Stimulated activated CD4-positive, alpha-beta T cell treated with anti-CD3 and anti-CD28 coated beads, Interleukin-12 subunit alpha, Interleukin-12 subunit beta, amount 100 ng/mL, for 24 hours (primary cell): ENCODE measurements at places on chromosomes 4 and X.

GRCh38 chr4:177441061-177441802 lies 1.0 kb downstream of the AGA start:
- DNase-seq = no peak

GRCh38 chrX:5042563-5042962 lies 1186.1 kb downstream of the NLGN4X start:
- no peak for DNase-seq

DNA sequence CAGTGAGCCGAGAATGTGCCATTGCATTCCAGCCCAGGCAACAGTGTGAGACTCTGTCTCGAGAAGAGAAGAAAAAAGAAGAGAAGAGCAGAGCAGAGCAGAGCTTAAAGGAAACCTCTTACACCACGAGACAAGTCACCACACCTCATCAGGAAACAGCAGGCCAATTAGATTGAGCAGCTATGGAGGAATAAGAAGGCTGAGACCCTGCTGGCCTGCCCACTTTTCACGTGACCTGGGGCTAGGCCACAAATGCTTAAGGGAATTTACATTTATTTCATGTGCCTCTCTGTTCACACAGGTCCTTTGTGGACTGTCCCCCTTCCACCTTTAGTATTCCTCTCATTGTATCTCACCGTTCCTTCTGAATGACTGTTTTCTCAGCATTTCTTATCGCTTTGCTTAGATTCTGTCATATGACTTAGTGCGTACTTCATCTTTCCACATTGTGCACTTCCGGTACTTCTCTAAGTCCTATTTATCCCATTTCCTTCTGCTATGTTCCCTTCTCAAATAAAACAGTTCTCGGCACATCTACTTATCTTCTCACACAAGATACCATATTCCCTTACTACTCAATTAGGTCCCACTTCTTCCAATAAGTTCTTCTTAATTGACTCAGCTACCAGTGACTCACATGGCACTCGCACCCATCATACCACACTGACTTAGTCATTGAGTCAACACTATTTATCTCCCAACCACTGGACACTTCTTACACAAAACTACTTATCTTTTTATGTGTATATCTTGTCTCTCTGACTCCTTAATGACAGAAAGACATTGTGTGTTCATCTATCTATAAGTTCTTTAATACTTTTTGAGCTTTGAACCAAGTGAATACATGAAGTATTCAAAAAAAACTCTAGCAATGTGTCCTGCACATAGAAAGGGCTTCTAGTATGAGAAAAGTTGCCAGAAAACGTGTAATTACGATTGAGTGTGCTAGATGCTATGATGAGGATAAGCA lies 11.0 kb downstream of the CUL4B start:
- no peak for DNase-seq

GRCh38 chr4:88341227-88342192 lies 37.1 kb upstream of the HERC6 start:
- DNase-seq = no peak

- no peak for DNase-seq
These were observed 419 bp downstream of the ADD1 start for GRCh38 chr4:2843941-2844584.

DNA sequence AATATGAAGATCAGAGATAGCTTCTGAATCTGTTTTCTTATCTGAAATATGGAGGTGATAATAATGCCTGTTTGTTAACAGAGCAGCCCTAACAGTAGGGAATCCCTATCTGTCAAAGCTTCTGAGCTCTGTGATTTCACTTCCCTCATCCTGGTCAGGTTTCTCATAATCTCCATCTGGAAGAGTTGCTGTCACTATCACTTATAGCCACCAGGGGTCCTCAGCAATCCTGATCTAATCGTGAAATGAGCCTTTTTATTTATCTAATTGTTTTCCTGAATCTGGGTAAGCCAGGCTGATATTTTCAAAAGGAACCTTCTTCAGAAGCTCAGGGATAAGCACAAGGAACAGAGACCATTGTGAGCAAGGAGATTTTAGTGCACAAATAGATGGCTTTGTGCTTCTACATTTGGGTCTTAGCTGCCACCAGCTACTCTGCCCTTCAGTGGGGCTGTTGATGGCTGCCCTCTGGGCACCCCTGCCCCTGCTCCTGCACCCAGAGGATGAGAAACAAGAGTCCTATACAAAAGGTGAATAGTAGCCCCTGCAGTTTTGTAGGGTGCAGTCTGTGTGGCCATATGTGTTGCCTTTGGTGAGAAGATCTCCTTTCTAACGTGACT lies 196.4 kb upstream of the RADX start:
- DNase-seq = no peak

DNA sequence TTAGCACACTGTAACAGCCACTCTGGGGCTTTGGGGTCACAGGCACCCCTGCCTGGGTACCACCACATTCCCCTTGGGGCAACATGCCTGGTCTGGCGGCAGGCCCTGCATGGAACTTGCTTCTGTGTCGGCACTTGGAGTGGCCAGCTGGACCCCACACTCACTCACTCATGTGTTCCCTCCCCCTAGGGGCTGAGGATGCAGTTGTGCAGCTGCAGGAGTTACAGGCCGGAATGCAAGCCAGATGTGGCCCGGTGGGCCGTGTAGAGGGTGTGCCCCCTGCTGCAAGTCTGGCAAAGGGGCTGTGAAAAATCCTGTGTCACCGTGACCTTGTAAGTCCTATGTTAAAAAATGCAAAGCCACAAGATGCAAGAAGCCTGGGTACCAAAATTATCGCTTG lies 34.2 kb downstream of the ATXN3L start:
- no peak for DNase-seq

DNA sequence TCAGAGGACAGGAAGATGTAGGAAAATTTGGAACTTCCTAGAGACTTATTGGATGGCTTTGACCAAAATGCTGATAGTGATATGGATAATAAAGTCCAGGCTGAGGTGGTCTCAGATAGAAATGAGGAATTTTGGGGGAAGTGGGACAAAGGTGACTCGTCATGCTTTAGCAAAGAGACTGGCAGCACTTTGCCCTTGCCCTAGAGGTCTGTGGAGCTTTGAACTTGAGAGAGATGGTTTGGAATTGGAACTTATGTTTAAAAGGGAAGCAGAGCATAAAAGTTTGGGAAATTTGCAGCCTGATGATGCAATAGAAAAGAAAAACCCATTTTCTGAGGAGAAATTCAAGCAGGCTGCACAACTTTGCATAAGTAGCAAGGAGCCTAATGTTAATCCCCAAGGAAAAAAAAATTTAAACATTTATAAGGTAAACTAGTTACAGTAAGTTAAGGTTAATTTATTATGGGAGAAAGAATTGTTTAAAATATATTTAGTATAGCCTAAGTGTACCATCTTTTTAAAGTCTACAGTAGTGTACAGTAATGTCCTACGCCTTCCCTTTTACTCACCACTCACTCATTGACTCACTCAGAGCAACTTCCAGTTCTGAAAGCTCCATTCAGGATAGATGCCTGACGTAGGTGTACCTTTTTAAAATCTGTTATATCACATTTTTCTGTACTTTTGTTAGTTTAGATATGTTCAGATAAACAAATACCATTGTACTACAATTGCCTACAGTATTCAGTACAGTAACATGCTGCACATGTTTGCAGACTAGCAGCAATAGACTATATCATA lies 101.2 kb downstream of the FAM13A start:
- DNase-seq = no peak

GRCh38 chr4:38869511-38869910 lies 1.9 kb downstream of the FAM114A1 start:
- no peak for DNase-seq

- DNase-seq = no peak
These were observed 176.7 kb downstream of the LDB2 start for GRCh38 chr4:16721613-16722291.

DNA sequence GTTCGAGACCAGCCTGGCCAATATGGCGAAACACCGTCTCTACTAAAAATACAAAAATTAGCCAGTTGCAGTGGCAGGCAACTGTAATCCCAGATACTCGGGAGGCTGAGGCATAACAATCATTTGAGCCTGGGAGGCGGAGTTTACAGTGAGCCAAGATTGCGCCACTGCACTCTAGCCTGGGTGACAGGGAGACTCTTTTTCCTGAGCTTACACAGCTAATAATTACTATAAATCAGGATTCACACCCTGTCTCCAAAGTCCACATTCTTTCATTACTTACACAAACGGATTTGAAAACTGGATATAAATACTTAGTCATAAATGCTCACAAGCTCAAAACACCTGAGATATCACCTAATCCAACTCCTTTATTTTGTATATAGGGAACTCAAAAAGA lies 151.6 kb downstream of the LRBA start:
- no peak for DNase-seq

DNA sequence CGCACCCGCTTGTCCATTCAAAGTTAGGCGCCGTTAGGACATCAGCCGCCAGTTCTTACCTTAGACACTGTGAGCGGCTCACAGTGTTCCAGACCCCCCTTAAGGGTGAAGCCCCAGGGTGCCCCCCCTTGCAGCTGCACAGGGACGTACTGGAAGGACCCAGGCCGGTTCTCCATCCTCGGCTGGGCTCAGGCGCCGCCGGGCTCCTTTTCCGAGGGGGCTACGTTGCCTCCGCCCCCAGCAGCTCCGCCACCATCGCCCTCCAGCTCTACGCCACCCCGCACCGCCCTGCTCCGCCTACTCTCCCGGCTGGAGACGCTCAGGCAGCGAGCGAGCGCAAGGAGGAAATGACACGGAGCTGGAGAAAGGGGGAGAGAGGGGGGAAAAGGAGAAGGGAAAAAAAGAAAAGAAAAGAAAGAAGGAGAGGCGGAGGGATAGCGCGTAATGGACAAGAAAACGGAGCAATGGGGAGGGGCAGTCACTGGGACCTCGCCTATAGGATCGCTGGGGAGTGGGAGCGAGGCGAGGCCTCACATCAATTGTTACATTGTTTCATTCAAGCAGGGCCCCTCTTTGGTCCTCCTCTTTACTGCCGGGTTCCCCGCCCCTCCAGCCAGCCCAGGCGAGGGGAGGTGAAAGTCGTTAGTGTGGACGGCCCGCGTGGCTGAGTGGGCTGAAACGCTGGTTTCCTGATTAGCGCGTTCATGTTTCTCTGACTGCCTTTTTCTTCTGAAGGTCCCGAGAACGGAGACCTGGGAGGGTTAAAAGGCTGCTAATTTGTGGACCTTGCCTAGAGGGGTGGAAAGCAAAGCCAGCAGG lies at the start of gene SHROOM4:
TSS of gene SHROOM4 (minus strand) at position 352 of the 819 bp plus-strand sequence. CDS start at position 176, 176 bp downstream.
- no peak for DNase-seq

DNA sequence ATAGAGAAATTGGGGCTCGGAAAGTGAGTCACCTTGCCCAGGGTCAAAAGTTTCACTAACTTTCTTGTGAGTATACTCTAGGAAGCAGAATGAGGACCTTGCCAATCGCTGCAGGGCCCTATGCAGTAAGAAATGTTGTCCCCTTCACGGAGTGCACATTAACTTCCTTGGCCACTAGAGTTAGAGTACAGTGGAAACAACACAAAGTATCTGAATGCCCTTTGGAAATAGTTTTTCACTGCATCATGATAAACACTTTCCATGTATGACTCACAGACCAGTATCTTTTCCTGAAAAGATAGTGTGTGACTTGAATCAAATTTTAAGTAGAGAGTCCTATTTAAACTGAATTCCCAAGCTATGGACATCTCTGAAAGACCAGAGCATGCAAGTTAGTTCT lies 45.5 kb upstream of the STK26 start:
- DNase-seq = no peak

DNA sequence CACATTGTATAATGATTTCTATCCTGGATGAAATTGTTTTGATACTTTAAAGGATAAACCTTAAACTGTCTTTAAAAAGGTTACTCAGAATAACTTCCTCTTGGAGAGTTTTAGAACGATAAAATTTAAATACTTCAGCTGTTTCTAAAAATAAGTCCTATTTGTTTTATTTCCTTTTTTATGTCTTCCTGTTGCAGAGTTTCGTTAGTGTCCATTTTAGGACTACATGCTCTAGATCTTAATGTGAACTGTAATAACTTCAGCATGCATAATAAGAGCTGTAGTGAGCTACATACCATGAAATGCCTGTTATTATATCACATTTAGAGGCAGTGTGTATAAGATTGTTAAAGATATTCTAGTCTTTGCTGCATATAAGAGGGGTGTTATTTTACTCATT lies 14.6 kb downstream of the ATP10D start:
- DNase-seq = no peak

- no peak for DNase-seq
These were observed 89.1 kb downstream of the LARP7 start for GRCh38 chr4:112726041-112726440.

DNA sequence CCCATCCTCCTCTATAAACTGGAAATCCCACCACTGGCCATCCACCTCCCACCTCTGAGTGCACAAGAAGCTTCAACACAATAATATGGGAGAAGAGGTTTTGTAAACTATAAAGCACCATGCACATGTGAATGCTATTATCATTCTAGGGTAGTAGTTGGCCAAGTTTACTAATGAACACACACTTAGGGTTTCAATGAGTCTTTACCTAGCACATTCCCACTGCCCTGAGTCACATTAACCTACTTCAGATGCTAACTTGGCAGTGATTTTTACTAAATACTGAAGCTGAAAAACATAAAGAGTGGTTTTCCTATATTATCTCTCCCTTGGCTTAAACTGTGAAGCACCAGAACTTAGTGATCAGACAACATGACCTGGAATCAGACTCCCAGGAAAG lies 93.9 kb downstream of the SH3KBP1 start:
- DNase-seq = no peak

DNA sequence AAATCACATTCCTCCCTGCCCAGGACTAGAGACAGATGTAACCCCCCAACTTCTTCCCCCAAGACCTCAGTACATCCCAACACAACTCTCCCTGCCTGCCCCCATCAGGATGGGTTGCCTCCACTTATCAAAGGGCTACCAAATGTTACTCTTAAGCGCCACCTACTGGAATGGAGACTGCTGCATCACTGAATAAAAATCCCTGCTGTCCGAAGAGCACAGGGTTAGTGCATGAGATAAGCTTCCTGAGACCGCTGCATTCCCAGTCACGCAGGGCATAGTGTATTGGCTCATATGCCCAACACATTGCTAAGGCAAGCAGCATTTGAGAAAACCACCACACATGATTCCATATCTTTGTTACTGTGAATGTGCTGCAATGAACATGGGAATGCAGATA lies 544.5 kb downstream of the PPP4R3C start:
- DNase-seq = no peak
